CD4-positive, alpha-beta T cell treated with Interleukin-15 for 4 hours (primary cell): ENCODE measurements at places on chromosomes 11 and 22.

- no peak for DNase-seq
Observed at GRCh38 chr22:24582056-24582814, 10.6 kb downstream of the LRRC75B start.

DNA sequence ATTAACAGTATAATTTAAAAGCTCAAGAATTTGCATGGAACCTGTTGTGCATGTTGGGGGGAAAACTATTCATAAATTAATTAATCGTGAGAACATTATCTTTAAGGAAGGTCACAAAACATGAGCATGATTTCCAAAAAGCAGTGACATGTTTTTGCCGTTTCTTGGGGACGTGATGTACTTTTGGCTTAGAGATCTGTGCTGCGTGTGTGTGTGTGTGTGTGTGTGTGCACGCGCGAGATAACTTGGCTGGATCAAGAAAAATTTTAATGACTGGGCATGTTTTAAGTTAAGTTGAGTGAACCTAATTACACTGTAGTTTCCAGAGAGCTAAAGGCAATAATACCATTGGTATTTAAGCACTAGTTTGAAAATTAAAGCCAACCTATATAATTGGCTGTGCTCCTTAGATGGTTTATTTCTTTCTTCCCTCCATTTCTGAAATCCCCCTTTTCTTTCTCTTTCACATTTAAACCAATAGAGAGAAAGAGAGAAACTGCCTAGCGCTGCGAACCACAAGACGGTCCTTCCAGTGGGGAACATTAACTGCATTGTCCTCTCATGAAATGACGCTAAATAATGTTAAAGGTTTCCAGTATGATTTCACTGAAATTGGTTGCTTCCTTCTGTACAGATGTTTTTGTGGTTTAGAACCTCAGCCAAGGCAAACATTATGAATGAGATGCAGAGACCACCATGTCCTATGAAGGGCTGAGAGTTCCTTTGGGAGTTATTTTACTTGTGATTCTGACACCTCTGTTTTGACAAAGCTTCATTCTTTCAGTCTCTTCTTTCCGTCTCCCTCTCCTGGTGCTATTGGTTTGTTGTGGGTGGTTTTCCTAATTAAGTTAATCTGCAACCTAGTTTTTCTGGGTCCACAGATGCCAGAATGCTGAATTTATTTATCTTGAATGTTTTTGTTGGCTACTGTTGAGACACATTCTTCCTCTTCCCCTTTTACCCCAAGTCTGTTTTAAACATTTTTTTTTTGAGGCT is 51.7 kb downstream of the ZBTB16 start:
- no peak for DNase-seq

GRCh38 chr11:119179983-119180382 is 5.3 kb upstream of the NHERF4 start:
- no peak for DNase-seq

DNA sequence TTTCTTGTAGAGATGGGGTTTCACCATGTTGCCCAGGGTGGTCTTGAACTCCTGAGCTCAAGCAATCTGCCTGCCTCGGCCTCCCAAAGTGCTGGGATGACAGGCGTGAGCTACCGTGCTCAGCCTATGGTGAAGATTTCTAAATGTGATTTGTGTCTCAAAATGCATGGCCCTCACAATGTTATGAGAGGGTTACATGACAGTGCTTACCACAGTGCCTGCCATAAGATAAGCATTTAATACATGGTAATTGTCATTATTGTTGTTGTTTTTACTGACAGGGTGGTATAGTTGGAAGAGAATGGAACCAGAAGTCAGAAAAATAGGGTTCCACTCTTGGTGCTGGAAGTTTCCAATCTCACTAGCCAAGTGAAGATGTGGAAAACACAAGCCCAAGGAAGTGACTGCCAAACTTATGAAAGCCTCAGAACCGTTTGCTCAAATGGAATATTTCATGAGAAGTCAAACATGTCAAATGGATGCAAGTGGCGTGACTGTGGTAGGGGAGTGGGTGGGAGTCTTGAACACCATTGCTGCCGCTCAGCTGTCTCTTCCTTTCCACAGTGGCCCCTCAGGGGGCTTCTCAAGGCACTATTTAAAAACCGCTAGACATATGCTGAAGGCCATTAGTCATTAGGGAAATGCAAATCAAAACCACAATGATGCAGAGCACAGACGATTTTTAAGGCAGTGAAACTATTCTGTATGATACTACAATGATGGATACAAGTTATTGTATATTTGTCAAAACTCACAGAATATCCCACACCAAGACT is 29.1 kb upstream of the LMO2 start:
- no peak for DNase-seq

DNA sequence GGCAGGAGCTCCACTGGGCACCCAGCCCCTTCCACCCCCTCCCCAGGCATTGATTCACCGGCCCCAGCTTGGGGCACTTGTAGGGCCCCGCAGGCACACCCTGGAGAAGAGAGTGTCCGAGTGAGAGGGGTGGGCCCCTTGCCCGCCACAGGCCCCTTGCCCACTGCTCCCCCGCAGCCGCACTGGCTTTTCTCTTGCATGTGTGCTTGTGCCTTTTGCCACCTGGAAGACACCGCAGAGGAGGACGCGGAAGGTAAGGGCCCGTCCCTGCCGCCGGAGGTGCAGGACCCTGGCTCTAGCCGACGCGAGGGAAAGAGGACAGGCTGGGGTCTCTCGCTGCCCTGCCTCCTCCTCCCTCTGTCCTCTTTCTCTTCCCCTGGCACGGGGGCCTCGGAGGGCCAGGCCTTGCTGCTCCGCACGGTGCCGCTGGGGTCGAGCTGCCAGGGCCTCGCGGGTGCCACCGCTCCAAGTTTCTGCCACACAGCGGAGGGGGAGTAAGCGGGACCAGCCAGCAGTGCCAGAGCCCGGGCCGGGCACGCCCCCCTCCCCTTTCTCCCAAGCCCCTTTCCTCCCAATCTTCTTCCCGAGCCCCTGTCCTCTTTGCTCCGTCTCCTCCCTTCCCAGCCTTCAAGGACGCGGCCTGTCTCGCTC is 9.5 kb downstream of the TNNT3 start:
- DNase-seq = no peak

- DNase-seq = no peak
Observed at GRCh38 chr11:2507212-2507901, 62.5 kb downstream of the KCNQ1 start.

DNA sequence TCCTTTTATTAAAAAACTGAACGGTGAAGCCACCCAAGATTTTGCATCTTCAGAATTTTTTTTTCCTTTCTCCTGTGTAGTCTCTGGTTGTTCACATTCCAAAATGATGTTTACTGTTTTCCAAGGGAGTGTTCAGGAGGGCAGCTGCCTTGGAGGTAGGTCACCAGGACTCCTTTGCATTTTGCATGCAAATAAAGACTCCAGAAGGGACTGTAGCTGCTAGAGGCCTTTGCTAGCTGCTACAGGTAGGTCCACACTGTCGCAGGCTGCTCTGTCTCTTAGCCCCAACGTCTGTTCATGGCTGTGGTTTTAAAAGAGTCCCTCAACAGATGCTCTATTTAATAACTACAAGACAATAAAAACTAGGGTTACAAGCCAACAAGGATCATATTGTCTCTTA is 11.4 kb downstream of the CTSC start:
- no peak for DNase-seq

- no peak for DNase-seq
Observed at GRCh38 chr22:48015701-48016100, 1253.3 kb downstream of the TBC1D22A start.

- DNase-seq = no peak
Observed at GRCh38 chr11:126991596-126991995, 9.0 kb downstream of the KIRREL3 start.

DNA sequence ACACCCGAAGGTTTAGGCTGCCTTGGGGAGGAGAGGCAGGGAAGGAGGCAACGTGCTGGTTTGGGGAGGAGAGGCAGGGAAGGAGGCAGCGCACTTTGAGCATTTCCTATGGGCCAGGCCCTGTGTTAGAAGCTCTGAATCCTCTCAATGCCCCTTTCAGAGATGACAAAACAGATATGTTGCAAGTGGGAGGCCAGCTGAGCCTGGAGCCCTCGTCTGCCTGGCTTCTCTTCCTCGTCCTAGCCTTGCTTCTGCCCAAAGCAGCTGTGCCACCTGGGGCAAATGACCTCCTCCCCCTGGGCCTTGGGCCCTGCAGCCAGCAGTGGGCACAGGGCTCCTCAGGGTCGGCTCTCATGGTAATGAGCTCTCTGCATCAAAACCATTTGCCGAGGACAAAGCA is 15.3 kb upstream of the LRRC32 start:
- DNase-seq = no peak

DNA sequence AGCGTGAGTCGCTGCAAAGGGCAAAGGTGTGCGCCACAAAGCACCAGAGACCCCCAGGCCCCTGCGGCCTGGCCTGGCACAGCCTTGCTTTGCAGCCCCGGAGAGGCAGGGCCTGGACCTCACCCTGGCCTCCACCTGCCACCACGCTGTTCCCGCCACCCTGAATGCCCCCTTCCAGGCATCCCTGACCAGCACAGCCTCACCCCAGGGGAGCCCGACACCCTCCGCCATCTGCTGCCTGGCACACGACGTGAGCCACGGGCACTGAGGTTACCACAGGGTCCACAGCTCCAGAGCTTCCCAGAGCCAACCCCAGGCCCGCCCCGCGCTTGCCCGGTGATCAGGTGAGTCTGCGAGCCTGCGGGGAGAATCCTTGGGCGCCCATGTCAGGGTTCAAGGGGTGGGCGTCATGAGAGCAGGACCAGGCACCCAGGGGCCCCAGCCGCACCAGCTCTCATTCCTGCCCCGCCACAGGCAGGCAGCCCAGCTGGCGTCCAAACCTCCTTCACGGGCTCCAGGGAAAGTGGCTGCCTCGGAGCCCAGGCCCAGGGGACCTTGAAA is 171.3 kb downstream of the BRD1 start:
- DNase-seq = no peak

GRCh38 chr11:106996691-106997090 is 21.6 kb downstream of the GUCY1A2 start:
- no peak for DNase-seq

DNA sequence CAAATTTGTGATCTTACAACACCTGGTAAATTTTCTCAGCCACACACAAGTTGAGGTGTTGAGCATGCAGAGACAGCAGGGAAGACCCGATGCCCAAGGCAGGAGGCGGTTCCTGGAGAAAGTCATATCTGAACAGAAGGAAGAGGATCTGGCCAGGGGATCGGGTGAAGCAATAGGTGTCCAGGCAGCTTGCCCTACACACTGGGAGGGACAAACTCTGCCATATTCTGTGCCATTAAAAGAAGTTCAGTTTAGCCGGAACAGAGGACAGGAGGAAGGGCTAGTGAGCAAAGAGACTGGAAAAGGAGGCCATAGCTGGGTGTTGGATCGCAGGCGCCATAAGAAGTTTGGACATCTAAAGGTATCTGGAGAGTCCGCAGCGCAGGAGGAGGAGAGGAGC is 76.5 kb downstream of the TMPRSS5 start:
- no peak for DNase-seq

- DNase-seq = no peak
Observed at GRCh38 chr11:10592331-10592730, 23.9 kb upstream of the LYVE1 start.

DNA sequence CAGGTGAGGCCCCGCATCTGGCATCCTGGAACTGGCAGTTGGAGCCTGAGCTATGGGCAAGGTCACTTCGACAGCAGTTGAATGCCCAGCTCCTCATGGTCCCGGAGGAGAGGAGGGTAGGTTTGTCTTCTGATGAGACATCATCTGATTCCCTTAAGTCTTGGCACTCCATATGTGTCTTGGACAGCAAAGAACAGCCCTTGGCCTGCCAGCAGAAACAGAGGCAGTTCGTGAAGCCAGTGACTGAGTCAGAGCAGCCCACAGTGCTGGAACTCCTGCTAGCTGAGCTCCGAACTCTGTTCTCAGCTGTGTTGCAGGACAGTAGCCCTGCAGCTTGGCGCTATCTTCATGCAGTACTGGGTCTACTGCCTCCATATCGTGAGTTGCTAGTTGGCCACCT is 1.0 kb downstream of the DNHD1 start:
- DNase-seq = no peak

DNA sequence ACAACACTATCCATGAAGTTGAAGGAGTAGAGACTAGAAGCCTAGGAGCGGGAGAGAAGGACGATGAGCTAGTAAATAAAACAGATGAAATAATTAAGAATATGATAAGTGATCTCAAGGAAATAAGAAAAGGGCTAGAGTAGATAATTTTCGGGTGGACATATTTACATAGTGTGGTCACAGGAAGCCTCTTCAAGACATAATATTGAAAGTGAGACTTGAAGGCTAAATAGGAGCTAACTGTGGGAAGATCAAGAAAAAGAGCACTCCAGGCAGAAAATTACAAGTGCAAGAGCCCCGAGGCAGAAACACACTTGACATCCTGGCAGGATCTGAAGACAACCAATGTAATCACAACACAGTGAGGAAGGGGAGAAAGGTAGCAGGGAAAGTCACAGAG is 11.9 kb upstream of the PPFIBP2 start:
- no peak for DNase-seq

DNA sequence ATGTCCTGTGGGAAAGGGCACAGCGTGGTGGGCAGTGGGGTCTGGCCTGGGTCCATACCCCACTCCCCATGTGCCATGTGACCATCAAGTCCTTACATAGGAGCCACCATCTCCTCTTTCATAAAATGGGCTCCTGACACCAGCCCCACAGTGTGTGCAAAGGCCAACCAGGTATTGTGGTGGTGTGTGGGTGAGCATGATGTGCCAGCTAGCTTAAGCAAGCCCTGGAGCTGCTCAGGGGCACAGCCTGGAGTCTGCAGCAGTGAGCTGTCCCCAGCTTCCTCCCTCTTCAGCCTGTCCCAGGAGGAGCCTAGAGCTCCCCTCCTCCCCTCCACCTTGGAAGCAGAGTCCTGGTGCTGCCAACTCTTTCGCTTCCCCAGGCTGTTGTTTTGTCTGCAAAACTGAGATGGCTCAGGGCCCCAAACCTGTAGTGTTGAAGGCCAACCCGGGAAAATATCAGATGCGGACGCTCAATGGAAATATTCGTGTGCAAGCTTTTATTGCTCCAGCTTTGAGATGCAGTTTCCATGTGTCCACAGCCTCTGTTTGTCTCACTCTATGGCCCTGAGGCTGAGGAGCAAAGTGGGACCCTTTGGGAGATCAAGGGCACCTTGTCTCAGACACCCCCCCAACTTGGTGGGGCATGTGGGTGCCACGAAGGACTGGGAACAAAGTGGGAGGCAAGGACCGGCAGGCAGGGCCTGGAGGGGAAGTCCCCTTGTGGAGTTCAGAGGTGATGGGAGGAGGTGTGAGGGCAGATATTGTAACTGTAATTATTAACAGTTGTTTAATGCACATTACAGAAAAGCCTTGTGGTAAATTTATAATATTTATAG is 92.6 kb downstream of the CTTN start:
- DNase-seq = no peak

- no peak for DNase-seq
Observed at GRCh38 chr11:109783014-109783413, 310.2 kb upstream of the ZC3H12C start.

- no peak for DNase-seq
Observed at GRCh38 chr11:12031856-12032544, 23.6 kb upstream of the DKK3 start.
